ENCODE measurements at places on chromosomes 5 and 9.

DNA sequence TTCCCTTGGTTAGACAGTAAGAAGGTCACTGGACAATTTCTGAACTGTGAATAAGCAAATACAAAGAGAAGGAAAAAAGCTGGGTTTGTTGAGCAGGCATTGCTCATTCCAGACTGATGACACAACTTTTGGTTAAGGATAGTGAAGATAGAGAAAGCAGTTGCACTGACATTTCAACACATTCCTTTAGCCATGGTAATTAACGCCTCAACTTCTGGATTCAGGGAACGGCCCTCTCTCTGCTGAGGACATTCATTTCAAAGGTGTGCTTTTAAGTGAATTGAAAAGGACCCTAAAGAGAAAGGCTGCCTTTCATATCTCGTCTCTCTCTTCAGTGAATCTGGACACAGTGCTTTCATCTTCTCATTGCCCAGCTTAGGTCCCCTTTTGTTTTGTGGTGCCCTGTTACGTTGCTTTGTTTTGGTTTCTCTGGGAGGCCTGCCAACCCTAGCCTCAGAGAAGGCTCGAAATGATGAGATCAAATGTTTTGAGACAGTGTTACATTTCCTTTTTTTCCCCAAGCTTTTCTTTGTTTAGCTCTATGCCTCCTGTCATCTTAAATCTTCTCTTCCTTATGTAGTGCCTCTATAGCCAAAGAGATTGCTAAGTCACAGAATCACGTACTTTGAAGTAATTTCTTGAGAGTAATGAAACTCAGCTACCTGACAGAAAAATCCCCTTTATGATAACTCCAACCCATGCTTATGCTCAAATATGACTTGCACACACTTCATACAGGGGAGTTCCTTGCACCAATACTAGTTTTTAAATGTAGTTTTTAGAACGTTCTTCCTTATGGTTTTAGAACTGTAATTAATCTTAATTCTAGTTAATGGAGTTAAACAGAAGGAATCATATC, 94.4 kb upstream of the IFNE start:
- peak overlapping the region; percentile 9 for H3K27ac ChIP-seq
- H3K27me3 ChIP-seq, result no peaks in the 10 kb centered on the region
- H3K36me3 ChIP-seq, result no peaks in the 10 kb centered on the region
- peak overlapping the region; percentile 16 for H3K4me3 ChIP-seq
- peaks cover 42% of the 10 kb centered on the region for H3K4me1 ChIP-seq

- no peak for DNase-seq
- no peak overlapping the region for H3K27ac ChIP-seq
- peaks cover 3% of the 10 kb centered on the region for H3K27me3 ChIP-seq
- no peaks in the 10 kb centered on the region for H3K36me3 ChIP-seq
- H3K4me1 ChIP-seq, result no peaks in the 10 kb centered on the region
- H3K4me3 ChIP-seq, result no peak overlapping the region
Observed at GRCh38 chr5:135223404-135223803, 175.6 kb downstream of the MACROH2A1 start.

DNA sequence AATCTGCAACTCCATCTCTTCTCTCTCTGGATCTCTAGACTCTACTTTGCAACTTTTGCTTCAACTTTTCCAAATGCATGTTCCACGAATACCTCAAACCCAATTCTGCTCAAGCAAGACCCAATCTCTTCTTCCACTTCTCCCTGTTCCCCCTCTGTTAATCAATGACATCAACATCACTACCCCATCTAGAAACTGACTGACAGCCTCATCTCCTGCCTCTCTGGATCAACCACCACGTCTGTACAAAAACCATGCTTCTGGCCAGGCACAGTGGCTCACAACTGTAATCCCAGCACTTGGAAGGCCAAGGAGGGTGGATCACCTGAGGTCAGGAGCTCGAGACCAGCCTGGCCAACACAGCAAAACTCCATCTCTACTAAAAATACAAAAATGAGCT, 12.2 kb downstream of the GLDC start:
- no peak overlapping the region for H3K4me3 ChIP-seq
- no peak for DNase-seq
- H3K4me1 ChIP-seq, result peaks cover 2% of the 10 kb centered on the region
- H3K27ac ChIP-seq, result no peak overlapping the region

GRCh38 chr9:20593537-20593936, 28.8 kb downstream of the MLLT3 start:
- no peak overlapping the region for H3K4me3 ChIP-seq
- peaks cover 35% of the 10 kb centered on the region for H3K4me1 ChIP-seq
- H3K27ac ChIP-seq, result no peak overlapping the region
- no peaks in the 10 kb centered on the region for H3K27me3 ChIP-seq

DNA sequence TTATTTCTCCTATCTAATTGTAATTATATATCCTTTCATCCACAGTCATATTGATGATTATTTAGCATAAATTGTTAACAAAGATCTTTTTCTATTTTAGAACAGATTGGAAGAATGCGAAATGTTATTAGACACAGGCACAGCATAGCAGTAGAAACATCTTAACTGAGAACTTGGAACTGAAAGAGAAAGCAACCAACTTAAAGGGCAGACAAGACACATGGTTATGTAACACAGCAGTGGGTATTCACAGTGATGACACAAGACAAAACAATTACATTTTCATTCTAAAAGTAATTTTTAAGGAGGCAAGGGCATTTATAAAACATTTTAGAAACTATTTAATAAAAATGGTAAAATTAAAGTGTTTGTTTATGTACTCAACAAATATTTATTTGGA, 57.7 kb upstream of the MEF2C start:
- no peak overlapping the region for H3K4me3 ChIP-seq
- no peak overlapping the region for H3K27ac ChIP-seq
- no peak for DNase-seq
- H3K36me3 ChIP-seq, result no peaks in the 10 kb centered on the region
- no peaks in the 10 kb centered on the region for H3K27me3 ChIP-seq

- no peak overlapping the region for H3K27ac ChIP-seq
- H3K27me3 ChIP-seq, result peaks cover 3% of the 10 kb centered on the region
- no peaks in the 10 kb centered on the region for H3K4me1 ChIP-seq
- H3K4me3 ChIP-seq, result no peak overlapping the region
- DNase-seq, result no peak
- peaks cover 8% of the 10 kb centered on the region for H3K36me3 ChIP-seq
Observed at GRCh38 chr5:175627739-175628138, 30.1 kb upstream of the HRH2 start.

DNA sequence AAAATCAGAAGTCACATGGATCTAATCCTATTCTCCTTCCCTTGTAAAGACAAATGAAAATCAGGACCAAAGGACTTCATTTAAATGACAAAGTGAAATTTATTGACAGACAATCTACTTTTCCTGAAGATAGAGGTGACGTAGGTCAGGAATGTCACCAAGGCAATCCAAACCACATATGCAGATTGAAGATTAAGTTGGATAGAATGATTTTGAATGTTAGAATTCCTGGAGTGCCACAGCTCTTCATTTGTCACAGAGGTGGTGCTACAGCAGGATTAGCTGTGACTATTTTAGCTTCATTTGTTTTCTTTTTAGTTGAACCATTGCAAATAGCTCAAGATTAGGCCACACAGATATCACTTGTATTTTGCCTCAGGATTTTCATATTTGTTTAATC, 736.0 kb upstream of the ARRDC3 start:
- no peaks in the 10 kb centered on the region for H3K27me3 ChIP-seq
- no peak overlapping the region for H3K4me3 ChIP-seq
- H3K36me3 ChIP-seq, result no peaks in the 10 kb centered on the region

- no peak for DNase-seq
- no peak overlapping the region for H3K4me3 ChIP-seq
- H3K4me1 ChIP-seq, result no peaks in the 10 kb centered on the region
- H3K27me3 ChIP-seq, result no peaks in the 10 kb centered on the region
- H3K27ac ChIP-seq, result no peak overlapping the region
- no peaks in the 10 kb centered on the region for H3K36me3 ChIP-seq
Observed at GRCh38 chr5:138963763-138964371, 88.7 kb upstream of the LRRTM2 start.

GRCh38 chr5:7348168-7348854, 47.6 kb upstream of the ADCY2 start:
- H3K27me3 ChIP-seq, result no peaks in the 10 kb centered on the region
- H3K4me3 ChIP-seq, result no peak overlapping the region
- H3K4me1 ChIP-seq, result no peaks in the 10 kb centered on the region
- DNase-seq, result no peak
- no peaks in the 10 kb centered on the region for H3K36me3 ChIP-seq

DNA sequence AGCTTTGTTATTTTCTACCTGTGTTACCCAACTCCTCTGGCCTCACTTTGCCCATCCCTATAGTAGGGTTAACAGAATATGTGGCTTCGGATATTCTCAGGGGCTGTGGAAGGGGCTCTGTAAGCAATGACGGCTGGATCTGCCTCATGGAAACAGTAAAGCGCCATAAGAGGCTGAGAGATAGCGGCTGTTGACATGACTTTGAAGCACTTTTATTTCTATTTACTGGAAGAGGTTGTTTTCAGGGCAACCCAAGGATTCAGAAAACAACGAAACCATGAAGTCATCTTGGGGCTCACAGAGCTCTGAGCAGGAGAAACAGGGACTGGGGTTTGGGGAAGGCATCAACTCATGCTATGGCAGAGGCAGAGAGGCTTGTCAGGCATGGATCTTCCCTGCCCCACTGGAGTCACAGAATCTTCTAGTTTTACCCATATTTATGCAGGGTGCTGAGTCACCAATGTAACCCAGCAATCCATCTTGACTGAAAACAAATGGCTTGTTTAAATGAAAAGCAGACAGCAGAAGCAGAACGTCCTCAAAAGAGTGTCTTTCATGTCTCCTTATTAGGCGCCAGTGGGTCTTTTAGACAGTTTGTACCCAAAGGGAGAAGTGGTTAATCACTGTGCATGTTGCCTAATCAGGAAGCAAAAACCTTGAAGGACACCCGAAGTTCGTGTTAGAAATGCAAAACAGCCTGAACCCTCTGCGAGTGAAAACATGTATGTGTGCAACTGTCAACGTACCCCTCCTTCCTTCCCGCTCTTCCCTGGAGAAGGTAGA, 113.0 kb downstream of the COL23A1 start:
- peaks cover 6% of the 10 kb centered on the region for H3K4me1 ChIP-seq
- H3K27me3 ChIP-seq, result no peaks in the 10 kb centered on the region
- no peak overlapping the region for H3K27ac ChIP-seq

- H3K4me3 ChIP-seq, result no peak overlapping the region
- H3K36me3 ChIP-seq, result no peaks in the 10 kb centered on the region
- no peaks in the 10 kb centered on the region for H3K27me3 ChIP-seq
Observed at GRCh38 chr5:65073250-65073661, 304.5 kb downstream of the CWC27 start.

GRCh38 chr9:121699571-121700164, 48.2 kb downstream of the DAB2IP start:
- H3K27ac ChIP-seq, result no peak overlapping the region
- no peaks in the 10 kb centered on the region for H3K36me3 ChIP-seq
- DNase-seq, result peak; percentile 5
- H3K4me3 ChIP-seq, result peak overlapping the region; percentile 17
- peaks cover 37% of the 10 kb centered on the region for H3K27me3 ChIP-seq

- H3K27me3 ChIP-seq, result no peaks in the 10 kb centered on the region
- H3K4me1 ChIP-seq, result no peaks in the 10 kb centered on the region
- no peak for DNase-seq
- no peaks in the 10 kb centered on the region for H3K36me3 ChIP-seq
- no peak overlapping the region for H3K27ac ChIP-seq
Observed at GRCh38 chr9:116927726-116928125, 240.6 kb downstream of the TRIM32 start.

DNA sequence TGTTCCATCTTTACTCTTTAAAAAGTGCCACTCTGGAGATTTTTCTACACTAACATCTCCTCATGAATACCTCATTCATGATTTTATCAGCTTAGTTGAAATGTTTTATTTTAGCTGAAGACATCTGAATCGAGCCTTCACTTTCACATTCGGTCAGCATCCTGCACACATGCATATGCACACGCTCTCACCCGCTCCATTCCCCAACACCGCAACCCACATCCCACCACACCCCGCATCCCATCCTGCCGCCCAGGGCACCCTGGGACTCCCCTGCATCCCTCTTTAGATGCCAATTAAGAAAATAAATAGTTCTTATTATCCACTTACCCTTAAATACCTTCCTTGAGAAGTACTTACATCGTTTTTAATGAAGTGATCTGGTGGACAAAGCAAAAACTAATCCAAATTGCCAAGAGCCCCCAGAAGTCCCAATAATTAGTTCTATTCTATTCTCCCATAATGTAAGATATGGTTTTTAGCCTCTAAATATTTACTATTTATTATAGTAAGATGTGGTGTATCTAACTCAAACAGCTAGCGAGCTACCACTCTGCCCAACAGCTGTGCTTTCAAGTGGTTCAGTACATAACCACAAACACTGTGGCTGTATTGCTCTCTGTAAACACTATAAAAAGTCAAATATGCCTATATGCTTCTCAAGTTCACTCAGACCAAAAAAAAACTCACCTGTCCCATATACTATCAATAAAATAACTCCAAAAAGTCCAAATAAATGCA, 38.2 kb downstream of the GZMK start:
- no peaks in the 10 kb centered on the region for H3K27me3 ChIP-seq
- peak overlapping the region; percentile 74 for H3K4me3 ChIP-seq
- peaks cover 4% of the 10 kb centered on the region for H3K36me3 ChIP-seq
- H3K27ac ChIP-seq, result peak overlapping the region; percentile 86
- H3K4me1 ChIP-seq, result peaks cover 61% of the 10 kb centered on the region
- peak; percentile 74 for DNase-seq

DNA sequence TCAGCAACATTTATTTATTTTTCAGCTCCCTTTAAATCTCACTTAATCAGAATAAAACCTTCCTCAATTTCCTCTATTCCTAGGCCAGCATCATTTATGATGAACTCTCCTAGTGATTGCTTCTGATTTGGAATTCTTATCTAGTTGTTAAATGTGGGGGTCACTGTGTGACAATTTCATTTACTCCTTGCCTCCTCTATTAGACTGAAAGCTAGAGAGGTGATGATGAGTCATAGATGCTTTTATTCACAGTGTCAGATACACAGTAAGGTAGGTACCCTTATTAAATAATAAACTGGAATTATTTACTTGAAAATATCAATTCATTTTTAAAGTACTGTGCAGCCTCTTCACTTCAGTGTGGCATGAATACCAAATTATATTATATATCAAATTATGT, 960.6 kb downstream of the MAT2B start:
- H3K27me3 ChIP-seq, result no peaks in the 10 kb centered on the region
- no peaks in the 10 kb centered on the region for H3K36me3 ChIP-seq
- H3K4me1 ChIP-seq, result no peaks in the 10 kb centered on the region
- no peak overlapping the region for H3K27ac ChIP-seq
- DNase-seq, result no peak
- no peak overlapping the region for H3K4me3 ChIP-seq

GRCh38 chr5:36392186-36392585, 90.5 kb upstream of the RANBP3L start:
- DNase-seq, result no peak
- peaks cover 3% of the 10 kb centered on the region for H3K4me1 ChIP-seq
- H3K36me3 ChIP-seq, result no peaks in the 10 kb centered on the region
- H3K4me3 ChIP-seq, result no peak overlapping the region
- peaks cover 7% of the 10 kb centered on the region for H3K27me3 ChIP-seq

- H3K27ac ChIP-seq, result no peak overlapping the region
- no peak for DNase-seq
- H3K36me3 ChIP-seq, result peaks cover 20% of the 10 kb centered on the region
- no peak overlapping the region for H3K4me3 ChIP-seq
- H3K27me3 ChIP-seq, result no peaks in the 10 kb centered on the region
Observed at GRCh38 chr5:179867079-179867465, 8.5 kb upstream of the MRNIP start.

Data from activated naive CD8-positive, alpha-beta T cell treated with anti-CD3 and anti-CD28 coated beads, Interleukin-2, amount 50 U/mL, for 24 hours (primary cell).